ENCODE measurements at places on chromosomes 12 and 14.

DNA sequence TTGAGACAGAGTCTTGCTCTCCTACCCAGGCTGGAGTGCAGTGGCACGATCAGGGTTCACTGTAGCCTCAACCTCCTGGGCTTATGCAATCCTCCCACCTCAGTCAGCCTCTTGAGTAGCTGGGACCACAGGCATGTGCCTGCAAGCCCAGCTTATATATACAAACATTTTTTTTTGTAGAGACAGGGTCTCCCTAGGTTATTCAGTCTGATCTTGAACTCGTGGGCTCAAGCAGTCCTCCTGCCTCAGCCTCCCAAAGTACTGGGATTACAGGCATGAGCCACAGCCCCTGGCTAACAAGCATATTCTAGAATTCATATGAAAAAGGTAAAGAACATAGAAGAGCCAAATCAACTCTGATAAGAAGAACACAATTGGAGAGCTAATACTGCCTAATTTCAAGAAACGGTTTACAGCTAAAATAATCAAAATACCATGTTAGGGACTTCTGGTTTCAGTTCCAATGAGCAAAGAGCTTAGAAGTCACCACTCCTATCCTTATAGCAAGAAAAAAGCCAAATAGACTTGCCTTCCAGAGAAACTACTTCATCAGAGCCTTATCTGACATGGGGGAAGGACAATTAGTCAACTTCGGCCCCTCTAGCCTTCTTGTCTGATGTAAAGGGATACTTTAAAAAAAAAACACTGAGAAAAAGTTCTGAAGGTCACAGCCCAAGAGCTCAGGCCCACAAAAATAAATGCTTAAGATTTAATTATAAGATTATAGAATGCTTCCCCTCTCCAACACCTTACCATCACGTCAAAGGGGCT is 37.6 kb downstream of the TMEM116 start:
- DNase-seq = no peak

GRCh38 chr12:106066051-106066705 is 72.6 kb downstream of the NUAK1 start:
- DNase-seq = no peak

GRCh38 chr12:15601210-15601800 is 187.9 kb downstream of the EPS8 start:
- DNase-seq = no peak

DNA sequence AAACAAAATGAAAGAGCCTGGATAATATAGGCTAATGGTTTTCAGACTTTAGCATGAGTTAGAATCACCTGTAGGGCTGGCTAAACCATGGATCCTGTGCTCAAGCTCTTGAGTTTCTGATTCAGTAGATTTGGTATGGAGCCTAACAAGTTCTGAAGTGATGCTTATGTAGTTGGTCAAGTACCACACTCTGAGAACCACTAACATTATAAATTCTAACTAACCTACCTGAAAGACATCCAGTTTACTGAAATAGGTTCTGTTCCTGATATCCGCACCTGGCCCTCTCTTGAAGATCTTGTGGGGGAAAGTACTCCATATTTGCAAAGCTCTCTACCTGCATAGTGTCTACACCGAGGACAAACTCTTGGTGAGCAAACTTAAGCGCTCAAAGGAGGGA is 59.4 kb upstream of the VSX2 start:
- DNase-seq = no peak

- no peak for DNase-seq
Observed at GRCh38 chr12:40681148-40681547, 11.1 kb upstream of the CNTN1 start.

GRCh38 chr14:68777644-68778043 is 15.2 kb downstream of the ZFP36L1 start:
- no peak for DNase-seq

GRCh38 chr12:85747941-85748495 is 88.2 kb downstream of the RASSF9 start:
- no peak for DNase-seq

- DNase-seq = no peak
Observed at GRCh38 chr12:5881666-5882065, 63.4 kb downstream of the ANO2 start.

DNA sequence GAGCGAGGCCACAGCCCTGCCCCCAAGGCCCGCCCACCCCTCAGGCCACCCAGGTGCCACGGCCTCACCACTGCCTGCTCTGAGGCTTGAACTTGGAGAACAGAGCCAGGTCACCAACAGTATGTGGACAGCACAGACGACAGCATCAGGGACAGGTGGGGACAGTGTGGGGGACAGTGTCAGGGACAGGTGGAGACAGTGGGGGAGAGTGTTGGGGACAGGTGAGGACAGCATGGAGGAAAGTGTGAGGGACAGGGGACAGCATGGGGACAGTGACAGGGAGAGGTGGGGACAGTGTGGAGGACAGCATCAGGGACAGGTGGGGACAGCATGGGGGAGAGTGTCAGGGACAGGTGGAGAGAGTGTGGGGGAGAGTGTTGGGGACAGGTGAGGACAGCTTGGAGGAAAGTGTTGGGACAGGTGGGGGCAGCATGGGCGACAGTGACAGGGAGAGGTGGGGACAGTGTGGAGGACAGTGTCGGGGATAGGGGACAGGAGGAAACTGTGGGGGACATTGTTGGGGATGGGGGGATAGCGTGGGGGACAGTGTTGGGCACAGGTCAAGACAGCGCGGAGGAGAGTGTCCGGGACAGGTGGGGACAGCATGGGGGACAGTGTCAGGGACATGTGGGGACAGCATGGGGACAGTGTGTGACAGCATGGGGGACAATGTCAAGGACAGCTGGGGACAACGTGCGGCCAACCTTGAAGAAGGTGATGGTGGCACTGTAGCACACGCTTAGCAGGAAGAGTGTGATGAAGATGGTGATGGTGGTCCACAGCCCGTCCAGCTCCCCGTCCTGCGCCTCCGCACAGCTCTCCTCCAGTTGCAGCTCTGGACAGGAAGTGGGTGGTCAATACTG is 114.9 kb downstream of the TMEM121 start:
- DNase-seq = no peak

GRCh38 chr14:56414236-56414635 is 165.4 kb upstream of the TMEM260 start:
- no peak for DNase-seq

- DNase-seq = no peak
Observed at GRCh38 chr12:76706761-76707160, 57.2 kb upstream of the ZDHHC17 start.

DNA sequence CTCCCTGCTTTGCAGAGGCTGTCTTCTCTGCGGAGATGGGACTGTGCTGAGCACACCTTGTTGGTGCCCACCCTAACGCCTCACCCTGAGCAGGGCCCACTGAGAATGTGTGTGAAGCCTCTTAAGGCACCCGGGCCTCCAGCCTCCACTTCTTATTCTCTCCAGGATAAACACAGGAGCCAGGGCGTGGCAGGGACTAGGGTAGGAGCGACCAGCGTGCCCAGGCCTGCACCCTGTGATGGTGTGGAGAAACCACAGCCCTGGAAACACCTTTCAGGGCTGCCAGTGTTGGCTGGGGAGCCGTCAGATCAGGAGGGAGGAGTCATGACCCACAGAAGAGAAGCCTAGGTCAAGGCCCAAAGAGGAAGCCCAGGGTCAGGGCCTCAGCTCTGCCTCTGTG is 41.3 kb downstream of the VDR start:
- no peak for DNase-seq

DNA sequence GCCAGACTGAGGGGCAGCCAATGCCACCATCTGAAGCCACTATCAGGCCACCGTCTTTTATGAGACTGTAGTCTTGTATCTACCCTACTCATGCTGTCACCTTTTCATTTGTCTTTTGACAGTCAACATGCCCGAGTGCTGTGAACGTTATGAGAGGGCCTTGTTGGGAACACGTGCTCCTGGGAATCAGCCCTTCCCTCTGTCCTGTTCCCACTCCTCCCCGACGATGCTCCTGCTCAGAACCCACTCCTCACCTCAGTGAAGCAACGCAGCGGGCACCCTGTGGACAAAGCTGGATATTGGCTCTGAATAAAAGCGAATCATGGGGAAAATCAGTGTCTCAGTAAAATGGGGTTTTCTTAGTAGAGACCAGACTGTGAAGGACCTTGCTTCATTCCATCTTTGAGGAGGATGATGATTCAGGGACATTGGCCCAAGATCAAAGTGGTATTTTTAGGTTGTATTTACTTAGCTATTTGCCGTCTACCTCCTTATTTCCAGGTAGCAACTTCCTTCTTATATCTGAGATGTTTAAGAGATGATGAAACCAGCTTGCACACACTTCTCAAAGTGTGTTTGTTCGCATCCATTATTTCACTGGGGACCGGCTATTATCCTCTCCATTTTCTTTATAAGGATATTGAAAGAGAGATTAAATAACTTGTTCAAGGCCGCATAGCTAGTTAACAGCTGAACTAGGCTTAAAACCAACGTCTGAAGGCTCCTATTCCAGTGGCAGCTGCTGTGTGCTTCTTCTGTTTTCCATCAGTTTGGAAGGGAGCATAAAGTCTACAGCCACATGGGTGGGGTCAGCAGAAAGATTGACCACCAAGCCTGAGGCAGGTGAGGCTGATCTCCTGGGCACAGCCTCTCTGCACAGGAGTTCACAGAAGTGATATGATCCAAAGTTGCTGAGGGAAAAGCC is 43.9 kb upstream of the CTDSP2 start:
- DNase-seq = no peak

DNA sequence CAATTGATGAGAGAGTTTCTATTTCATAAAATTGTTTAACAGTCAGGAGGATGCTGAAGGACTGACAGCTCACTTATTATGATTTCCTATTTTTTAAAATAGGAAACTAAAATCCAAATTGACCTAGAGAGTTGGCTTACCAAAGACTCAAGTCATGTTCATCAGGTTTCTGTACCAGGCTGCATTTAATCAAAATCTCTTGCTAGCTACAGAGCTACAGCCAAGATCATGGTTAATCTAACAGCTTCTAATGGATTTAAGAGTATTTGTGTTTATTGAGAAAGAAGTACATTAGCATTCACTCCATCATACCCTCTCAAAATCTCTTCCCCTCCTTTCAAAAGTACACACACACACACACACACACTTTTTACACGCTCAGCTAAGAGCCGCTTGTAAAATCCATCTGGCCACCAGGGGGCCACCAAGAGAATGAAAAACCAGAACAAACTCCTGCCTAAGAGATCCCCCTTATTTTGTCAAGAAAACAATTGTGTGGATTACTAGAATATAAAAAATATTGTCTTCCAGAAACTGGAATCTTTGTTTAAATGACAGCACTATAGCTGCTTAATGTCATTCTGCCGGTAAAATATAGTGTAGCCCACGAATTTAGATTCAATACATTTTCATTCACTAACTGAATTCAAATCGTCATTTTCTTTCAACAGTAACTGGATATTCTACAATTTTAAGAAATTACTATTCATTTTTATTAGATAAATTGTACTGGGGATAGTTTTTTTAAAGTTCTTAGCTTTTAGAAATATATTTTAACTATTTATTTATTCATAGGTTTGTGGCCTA is 334.0 kb downstream of the BTG1 start:
- peak; percentile 32 for DNase-seq

- DNase-seq = no peak
Observed at GRCh38 chr12:6030081-6030480, 85.0 kb upstream of the ANO2 start.

- DNase-seq = no peak
Observed at GRCh38 chr12:116959845-116960514, 49.2 kb downstream of the FBXW8 start.

DNA sequence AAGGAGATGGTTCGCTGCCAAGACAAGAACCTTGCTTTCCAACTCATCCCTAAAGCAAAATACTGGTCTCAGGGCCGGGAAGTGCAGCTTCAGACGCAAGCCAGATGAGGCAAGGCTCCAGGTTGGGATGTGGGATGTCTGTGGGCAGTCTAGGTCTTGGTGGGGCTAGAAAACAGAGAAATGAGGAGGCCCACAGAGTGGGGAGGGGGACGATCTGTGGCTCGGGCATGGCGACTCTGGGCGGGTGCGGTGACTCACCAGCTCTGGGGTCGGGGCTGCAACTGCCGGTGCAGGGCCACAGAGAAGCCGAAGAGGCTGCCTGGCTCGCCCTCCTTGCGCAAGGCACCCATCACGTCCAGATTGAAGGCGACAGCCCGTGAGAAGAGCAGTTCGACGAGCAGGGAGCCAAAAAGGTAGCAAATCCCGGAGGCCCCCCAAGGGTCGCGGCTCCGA is 459 bp downstream of the ITGA7 start:
- DNase-seq = no peak

DNA sequence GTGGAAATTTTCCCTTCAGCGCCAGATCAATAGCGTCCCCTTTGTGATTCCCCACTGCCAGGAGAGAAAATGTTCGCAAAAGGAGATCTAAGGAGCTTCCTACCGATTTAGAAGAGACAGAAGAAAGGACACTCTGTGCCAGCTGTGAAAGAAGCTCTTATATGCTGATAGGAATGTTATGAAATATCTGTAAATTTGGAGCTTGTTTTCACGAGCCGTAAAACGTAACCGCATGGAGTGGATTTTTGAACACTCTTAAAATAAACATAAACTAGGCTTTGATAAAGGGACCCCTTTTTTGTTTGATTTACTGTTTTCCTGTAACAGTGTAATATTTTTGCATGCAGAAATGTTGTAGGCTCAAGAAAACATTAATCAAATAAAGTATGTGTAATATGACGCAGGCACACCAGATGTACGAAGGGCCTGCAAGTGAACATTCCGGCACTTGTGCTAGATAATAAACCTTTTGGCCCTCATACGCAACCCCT is 346.8 kb downstream of the ETNK1 start:
- no peak for DNase-seq

- DNase-seq = no peak
Observed at GRCh38 chr14:63544591-63545299, 1.6 kb upstream of the PPP2R5E start.

DNA sequence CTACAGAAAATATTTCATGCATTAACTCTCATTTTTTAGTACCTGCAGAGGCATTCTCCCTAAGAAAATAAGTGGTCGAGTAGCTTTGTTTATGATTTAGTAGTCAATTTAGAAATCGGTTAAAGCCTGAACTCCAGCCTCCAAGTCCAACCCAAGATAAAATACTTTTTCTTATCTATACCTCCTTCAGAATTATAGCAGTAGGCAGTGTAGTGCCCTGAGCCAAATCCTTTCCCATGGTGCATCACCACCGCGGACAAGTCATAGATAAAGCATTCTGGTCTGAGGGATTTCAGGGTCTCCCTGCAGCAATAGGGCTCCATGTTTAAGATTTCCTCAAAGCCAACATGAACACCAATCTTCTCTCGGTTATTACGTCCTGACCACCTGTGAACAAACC is 30.5 kb downstream of the USP44 start:
- DNase-seq = no peak

Measured in stimulated activated CD4-positive, alpha-beta T cell treated with anti-CD3 and anti-CD28 coated beads, TNF-alpha, amount 100 ng/mL, for 1 hour (primary cell).